Non-pigmented ciliary epithelial cell (primary cell): ENCODE measurements at places on chromosomes 16 and 17.

DNA sequence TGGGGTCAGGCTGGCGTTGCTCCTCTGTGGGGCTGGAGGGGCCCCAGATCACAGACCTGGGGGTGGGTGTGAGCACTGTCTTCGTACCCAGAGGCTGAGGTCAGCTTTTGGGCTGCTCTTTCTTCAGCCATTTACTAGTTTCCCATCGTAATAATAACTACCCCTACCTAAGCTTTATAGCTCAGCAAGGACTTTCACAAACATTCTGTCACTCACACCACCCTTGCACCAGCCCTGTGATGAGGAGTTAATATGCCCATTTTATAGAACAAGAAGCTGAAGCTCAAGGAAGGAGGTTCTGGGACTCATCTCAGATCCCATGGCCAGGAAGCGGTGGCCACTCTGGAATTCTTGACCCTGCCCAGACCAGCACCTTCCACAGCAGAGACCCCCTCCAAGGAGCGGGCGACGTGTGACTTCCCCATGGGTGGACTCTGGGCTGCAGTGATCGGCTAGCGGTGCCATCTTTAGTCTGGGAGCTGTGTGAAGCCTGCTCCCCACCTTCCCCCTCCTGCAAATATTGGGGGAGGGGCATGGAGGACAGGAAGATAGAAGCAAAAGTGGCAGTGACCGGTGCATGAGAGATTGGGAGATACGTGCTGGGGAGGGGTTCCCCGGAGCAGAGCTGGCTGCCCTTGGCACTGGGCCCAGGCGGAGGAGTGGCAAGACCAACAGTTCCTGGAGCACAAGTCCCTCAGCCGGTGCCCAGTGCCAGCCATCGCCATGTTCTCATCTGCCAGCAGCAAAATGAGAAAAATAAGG, 81.8 kb upstream of the TOB1 start:
- no peak for DNase-seq

- DNase-seq, result no peak
These were observed 21.4 kb downstream of the ADORA2B start for GRCh38 chr17:15966183-15966878.

GRCh38 chr16:69724981-69725479, 1.3 kb downstream of the NQO1 start:
- DNase-seq, result no peak

DNA sequence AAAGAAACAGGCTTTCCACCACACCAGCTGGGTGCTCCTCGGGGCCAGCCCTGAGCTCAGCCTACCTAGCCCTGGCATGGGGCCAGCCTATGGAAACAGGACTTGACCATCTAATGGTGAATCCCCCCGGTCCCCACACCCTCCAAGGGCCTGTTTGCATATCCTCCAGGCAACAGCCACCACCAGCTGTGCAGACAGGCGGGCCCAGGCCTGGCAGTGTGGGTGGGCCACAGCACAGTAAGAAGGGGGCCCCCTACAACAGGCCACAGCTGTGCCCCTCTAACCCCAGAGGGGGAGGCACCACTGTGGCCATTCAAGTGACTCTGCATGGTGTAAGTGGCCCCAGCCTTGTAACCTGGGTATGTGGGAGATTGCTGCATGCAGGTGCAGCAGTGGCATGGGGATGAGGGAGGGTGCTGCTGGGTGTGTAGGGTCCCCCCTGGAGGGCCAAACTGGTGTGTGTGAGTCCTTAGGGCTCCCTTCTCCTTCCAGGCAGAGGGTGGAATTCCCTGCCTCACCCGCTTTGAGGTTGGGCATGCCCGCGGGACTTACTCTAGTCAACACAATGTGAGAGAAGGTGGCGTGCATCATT, 148.2 kb downstream of the C16orf78 start:
- no peak for DNase-seq

DNA sequence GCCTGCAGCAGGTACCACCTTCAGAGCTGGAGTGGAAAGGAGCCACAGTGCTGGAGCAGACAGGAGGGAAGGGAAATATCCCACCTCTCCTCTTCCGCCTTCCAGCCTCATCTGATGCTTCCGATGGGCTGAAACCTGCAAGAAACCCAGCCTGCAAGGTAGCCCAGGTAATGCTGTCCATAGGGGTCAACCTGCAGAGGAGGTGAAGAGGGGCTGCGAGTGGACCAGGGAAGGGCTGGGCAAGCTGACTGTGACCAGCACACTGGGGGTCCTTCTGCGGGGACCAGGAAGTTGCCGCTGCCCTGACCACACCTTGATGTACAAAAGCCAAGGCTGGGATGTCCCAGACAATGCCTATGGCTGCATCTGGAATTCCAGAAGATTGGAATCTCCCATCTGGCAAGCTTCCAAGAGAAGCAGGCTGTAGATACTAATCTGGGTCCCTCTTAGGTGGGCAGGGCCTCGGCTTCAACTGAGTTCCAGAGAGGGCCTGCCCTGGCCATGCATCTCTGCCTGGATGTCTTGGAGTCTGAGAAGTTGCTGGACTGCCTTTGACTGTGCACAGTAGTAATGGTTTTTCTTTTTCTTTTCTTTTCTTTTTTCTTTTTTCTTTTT, 5.8 kb downstream of the FOXL1 start:
- DNase-seq, result no peak

- no peak for DNase-seq
These were observed 352.5 kb downstream of the NPIPA8 start for GRCh38 chr16:17983847-17984639.

DNA sequence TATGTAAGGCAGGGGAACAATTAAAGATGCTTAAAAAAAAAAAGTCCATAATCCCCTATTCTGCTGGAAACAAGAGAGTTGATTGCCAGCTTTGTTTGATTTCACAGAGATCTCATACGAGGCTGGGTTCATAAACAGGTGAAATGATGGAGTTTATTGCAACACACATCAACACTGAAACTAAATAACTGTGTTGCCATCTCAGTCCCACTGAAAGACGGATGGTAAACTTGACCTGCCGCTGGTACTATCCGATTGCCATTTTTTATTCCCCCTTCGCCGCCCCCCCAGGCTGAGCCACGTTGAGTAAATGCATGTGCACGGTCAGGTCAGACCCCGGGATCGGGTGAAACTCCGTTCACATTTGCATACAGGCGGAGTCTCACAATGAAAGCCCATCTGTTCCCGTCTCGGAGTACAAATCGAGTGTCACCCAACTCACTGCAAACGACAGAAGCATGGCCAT, 119.2 kb downstream of the SKAP1 start:
- DNase-seq, result no peak

DNA sequence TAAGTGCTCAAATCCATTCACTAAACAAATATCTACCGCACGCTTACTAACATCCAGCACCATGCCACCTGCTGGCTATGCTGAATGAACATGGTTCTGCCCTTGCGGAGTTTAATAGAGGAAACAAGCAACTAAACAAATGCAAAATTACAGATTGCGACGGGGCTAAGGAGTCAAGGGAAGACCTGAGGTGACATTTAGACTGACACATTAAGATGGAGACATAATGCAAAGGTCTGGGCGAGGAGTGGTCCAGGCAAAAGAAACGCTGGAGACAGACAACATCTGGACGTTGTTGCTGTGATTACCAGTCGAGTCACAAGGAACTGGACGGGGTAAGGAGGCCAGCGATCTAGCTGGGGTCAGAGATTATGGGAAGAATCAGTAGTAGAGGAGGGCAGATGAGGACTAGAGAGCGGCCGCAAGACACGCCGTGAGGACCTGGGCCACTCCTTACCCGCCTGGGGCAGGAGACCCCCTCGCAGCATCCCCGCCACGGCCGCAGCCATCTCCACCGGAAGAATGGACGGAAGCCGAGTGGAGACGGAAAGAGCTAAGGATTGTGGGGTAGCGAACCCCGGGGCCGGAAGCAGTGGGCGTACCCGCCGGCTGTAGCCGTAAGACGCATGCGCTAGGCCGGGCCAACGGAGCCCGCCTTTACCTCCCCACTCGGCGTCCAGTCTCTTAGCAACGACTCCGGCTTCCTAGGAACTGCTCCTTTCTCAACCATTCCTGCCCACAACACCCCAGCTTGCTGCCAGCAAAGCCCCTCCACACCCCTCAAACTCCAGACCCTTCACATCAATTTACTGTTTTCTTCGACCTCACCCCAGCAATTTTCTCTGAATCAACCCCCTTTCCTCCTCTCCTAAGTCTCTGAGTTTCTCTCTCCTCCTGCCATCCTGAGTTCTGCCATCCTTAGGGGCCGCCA, at the start of the genes LRRC46 and MRPL10:
TSS of gene LRRC46 (plus strand) at position 668 of the 931 bp plus-strand sequence. CDS start 320 bp downstream, outside the sequence.
TSS of gene MRPL10 (minus strand) at position 539 of the 931 bp plus-strand sequence. CDS start at position 509, 30 bp downstream.
- peak; percentile 56 for DNase-seq

DNA sequence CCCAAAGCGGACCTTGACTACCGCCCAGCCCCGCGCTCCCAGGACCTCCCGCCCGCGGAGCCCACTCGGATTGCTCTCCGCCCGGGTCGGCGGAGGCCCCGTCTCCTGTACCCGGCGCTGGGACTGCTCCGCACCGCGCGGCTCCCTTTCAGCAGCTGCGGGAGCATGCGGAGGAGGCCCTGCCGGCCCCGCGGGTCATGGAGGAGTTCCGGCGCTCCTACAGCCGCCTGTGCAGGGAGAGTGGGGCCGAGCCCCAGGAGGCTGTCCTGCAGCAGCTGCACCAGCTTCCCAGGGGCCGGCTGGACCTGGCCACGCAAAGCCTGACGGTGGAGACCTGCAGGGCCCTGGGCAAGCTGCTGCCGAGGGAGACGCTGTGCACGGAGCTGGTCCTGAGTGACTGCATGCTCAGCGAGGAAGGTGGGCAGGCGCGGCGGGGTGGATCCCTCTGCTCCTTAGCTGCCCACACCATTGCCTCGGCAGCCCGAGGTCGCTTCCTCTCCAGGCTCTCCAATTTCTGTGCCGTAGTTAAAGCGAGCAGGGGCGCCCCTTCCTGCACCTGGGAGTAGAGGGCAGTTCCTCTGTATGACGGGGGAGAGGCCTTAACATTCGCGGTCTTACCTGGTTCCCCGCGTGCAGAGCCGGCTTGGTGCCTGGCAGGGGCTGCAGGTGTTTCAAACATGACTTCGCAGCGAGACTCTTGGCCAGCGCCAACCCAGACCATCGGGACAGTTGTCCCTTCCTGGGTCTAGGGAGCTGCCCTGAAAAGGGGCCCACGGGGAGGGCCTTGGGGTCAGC, 539 bp downstream of the LRRC45 start:
- DNase-seq, result no peak

GRCh38 chr17:17141860-17142552, 64.1 kb downstream of the PLD6 start:
- DNase-seq, result no peak

DNA sequence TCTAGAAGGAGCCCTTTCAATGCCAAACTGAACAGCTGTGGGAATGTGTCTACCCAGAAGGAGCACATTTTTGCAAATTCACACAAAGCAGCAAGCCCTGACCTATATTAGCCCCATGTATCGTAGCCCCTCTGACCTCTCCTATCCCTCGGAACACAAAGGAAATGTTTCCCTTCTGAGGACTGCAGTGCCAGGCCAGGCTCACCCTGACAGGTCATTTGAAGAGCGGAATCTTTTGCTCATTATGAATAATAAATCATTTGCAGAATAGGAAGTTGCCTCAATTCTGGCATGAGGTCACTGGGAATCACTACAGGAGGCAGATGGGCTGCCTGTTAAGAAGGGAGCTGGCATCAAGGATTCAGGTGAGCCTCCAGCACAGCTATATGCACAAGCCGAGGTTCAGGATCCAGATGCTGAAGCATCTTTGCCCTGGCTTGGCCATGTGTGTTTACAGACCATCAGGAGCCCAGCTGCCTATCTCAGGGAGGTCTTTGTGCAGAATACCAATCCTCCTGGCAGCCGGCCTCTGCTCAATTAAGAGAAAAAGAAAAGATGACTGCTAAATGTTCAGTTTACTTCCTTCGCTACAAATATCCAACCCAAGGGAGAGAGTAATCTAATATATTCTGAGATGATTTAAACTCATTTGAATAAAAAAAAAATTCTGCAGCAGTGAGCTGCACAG, 119.4 kb downstream of the USP31 start:
- DNase-seq, result no peak

GRCh38 chr16:35910409-35910808, 2451.0 kb downstream of the TP53TG3F start:
- no peak for DNase-seq

DNA sequence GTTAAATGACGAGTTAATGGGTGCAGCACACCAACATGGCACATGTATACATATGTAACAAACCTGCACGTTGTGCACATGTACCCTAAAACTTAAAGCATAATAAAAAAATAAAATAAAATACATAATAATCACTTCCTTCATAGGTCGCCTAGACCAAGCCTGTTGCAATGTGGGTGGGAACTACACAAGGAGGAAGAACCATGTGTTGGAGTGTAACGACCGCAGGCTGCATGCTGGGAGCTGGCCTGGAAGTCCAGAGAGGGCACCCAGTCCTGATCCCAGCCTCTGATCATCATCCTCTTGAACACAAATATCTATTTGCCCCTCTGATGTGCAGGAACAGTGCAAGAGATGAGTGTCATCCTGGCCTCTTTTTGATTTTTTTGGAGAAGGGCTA, 224.7 kb upstream of the ASIC2 start:
- DNase-seq, result no peak

DNA sequence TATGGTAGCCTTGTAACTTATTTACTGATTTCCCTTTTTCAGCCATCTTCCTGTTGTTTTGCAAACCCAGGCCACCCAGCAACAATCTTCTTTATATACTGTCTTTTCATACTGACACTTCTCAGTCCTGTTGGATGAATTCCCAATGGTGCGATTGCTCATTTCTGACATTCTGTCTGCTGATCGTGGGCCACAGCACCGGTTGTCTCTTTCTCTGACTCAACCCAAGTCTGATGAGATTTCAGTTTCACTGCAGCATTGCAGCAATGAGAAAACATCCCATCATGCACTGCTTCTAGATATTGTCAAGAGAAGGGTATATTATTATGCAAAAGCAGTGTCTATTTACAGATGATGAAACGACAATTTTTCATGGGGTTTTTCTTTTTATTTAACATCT, 349.2 kb upstream of the HSBP1 start:
- peak; percentile 51 for DNase-seq

DNA sequence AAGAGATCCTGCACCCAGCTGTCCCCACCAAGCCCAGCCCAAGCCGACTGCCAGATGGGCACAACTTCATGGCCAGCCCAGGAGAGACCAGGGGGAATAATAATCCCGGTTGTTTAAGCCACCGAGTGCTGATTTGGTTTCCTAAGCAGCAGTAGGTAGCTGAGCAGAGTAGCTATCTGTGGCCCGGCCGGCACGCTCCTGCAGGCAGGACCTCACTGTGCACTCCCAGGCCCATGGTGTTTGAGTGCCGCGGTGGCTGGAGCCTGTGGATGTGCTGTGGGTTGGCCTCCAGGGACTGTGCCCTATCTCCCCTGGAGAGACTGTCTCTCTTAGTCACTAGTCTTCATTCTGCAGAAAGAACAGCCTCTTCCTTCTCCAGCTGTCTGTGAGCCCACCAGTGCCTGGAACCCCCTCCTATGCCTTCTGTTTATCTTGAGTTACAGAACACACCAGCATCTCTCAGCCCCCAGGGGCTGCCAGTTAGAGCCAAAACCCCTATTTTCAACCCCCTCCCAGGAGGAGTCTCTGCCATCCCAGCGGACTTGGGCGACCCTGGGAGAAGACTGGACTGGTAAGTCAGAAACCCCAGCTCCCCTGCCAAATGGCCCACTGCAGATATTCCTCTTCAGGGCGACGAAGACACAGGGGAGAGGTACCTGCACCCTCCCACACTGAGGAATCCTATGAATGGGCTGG, 152.0 kb downstream of the SDK2 start:
- DNase-seq, result no peak

DNA sequence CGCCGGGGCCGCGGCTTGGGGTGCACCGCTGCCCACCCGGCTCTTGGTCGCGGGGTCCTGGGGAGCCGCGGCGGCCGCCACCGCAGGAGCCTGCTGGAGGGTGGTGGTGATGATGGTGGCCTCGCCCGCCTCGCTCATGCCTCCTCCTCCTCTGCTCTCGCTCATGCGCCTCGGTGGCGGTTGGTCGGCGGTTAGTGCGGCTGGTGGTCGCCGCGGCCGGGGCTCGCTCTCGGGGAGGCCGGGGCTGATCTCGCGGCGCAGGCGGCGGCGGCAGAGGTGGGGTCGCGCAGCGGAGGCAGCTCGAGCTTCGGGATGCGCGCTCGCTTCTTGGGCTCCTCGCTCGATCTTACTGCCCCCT, 41.6 kb downstream of the AHSP start:
- DNase-seq, result no peak
